ENCODE measurements at places on chromosomes 16 and 17.

DNA sequence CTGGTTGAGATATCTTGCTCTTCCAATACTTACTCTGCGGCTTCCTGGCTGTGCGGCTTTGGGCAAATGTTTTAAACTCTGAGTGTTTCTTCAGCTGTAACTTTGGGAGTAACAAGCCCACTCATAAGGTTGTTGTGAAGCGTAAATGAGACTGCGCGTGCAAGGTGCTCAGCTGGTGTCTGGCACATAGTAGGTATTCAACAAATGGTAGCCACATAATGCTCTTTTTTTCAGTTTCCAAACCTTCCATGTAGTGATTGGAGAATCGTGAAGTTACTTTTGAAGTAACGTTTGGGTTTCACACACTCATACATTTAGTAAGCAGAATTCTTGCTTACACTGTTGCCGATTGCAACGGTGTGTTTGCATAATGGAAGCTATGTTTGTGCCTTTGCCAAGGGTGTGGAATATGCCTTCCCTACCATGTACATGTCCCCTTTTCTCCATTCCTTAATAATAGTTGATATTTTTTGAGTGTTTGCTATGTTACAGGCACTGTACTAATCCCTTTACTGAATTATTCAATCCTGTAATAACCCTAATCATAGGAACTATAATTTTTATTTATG lies 829 bp downstream of the DHRS7B start:
- DNase-seq: no peak

GRCh38 chr16:3195975-3196374 lies 8.0 kb downstream of the OR1F1 start:
- DNase-seq: no peak

- no peak for DNase-seq
These were observed 87.2 kb upstream of the PLEKHM1 start for GRCh38 chr17:45577571-45578279.

DNA sequence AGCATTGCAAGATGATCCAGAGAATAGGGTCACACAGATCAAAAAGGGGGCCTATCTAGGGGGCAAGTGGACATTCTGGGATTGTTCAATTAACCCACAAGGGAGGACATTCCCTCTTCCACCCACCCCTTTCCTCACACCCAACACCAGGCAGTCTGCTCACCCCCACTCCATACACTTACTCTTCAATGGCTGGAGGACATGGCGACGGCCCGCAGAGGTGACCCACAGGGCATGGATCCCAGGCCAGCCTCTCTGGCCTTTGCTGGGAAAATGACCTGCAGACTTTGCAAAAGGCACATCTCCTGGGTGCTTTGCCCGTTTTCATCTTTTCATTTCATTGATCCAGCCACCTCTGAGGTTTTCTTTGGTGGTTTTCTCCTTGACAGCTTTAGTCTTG lies 1.7 kb upstream of the CACNG5 start:
- DNase-seq: no peak

- no peak for DNase-seq
These were observed 213.5 kb downstream of the RAB11FIP4 start for GRCh38 chr17:31604936-31605335.

Measured in SHP77 treated with DMSO at 0.1 percent for 48 hours (cell line).